ENCODE measurements at places on chromosomes 2 and 18.
A peak's percentile ranks its signal among the peaks of the same experiment; 100 is the strongest.

GRCh38 chr2:220969348-220969747 lies 602.8 kb downstream of the EPHA4 start:
- DNase-seq: no peak

GRCh38 chr2:54903736-54904554 lies 146.3 kb downstream of the RTN4 start:
- DNase-seq: peak; percentile 48

DNA sequence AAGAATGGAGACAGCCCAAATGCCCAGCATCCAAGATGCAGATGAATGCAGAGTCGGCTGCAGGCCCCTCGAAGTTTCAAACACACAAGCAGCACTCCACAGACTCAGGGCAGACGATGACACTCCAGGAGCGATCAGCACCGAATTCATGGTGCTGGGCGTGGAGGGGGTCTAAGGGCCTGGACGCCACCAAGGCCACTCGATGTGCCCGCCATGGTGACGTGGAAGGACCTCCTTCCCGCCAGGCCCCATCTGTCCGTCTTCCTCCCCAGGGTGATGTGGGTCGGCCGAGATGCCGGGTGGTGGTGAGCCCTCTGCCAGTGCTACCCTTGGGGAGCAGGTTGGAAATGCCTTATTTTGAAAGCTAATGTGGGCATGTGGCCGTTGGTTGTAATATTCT lies 9.4 kb downstream of the KIF1A start:
- no peak for DNase-seq

- DNase-seq: no peak
Observed at GRCh38 chr2:217838409-217838831, 164.4 kb downstream of the TNS1 start.

DNA sequence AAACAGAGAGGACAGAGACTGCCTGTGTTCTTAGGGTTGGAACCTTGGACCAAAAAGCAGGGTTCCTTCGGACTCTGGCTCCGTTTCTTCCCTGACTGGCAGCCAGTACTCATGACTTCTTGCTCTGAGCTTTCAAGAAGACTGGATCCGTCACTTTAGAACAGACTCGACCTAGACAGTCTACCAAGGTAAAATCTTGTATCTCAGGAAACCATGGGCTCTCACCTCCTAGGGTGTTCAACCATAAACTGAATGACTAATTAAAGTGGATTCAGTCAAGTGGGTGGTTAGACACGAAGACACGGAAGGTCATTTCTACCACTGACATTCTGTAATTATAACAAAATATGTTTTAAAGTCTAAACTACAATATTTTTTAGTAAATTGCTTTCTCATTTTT lies 153.8 kb upstream of the SLC39A10 start:
- no peak for DNase-seq

GRCh38 chr18:55093295-55093694 lies 134.0 kb upstream of the CCDC68 start:
- DNase-seq: no peak

- DNase-seq: no peak
Observed at GRCh38 chr2:173064151-173064805, 11.4 kb upstream of the MAP3K20 start.

GRCh38 chr2:113602869-113603466 lies 24.1 kb upstream of the RABL2A start:
- DNase-seq: no peak

- no peak for DNase-seq
Observed at GRCh38 chr18:36814994-36815393, 13.8 kb downstream of the TPGS2 start.

GRCh38 chr2:142130111-142131009 lies 456 bp downstream of the LRP1B start:
- peak; percentile 24 for DNase-seq

GRCh38 chr2:66441581-66442320 lies 6.8 kb downstream of the MEIS1 start:
- no peak for DNase-seq

DNA sequence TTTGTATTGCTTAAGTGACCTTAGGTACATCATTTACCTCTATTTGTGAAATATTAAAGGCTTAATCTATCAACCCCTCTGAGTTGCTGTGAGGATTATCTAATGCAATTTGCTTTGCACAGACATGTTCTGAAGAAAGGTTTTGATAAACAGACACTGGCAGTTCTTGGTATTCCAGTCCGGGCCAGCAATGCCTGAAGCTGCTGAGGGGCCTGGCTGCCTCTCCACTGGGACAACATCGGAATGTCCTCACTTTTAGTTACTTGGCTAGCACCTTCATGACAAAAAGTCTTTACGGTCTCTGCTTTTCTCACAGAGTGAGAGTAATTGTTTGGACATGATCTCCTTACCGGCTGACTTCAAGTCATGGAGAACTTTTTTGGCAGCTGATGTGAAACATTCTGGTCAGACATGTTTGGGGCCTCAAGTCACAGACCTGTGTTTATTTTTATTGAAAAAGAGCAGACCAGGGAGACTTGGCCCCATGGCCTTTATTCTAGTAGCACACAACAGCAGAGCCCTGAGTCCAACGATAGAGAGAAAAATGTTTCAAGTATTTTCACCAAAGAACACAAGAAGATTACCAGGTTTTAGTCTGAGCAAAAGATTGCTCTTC lies 1112.3 kb upstream of the FANCL start:
- DNase-seq: no peak

GRCh38 chr2:232549655-232550353 lies 553 bp downstream of the TIGD1 start:
- no peak for DNase-seq

DNA sequence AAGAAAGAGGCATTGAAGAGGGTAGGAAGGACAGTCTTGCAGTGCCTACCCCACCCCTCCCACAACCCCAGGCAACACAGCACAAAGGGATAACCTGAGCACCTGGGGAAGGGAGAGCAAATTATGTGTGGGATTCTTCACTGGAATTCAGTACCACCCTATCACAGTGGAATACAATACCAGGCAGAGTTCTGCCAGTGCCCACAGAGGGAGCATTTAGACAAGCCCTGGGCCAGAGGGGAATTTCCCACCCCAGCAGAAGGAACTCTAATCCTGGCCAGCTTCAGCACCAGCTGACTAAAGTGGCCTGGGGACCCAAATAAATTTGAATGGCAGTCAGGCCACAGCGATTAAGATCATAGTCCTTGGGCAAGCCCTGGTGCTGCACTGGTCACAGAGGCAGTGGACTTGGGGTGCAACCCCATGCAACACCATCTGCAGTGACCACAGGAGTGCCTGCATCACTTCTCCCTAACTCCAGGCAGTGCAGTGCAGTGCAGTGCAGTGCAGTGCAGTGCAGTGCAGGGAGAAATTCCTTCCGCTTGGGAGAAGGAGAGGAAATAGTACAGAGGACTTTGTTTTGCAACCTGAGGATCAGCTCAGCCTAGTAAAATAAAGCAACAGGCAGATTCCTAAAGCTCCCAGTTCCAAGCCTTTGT lies 147.8 kb upstream of the SRD5A2 start:
- no peak for DNase-seq

DNA sequence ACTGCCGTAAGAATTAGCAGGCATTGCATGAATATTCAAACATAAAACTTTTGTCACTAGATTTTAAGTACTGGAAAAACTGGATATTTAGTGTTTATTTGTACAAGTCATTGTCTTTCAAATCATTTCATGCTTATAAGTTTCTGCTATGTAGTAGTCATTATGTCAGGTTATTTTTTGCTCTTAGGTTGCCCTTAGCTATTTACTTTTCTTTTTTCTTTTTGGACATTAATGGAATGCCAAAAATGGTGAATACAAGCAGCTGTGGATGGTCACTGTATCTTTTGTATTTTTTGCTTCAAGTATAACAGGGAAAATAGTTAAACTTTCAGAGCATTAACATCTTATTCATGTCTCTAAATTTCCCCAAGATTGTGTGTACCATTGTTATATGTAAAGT lies 18.6 kb upstream of the KCNJ13 start:
- DNase-seq: no peak

GRCh38 chr2:3942841-3943240 lies 239.5 kb downstream of the DCDC2C start:
- no peak for DNase-seq

DNA sequence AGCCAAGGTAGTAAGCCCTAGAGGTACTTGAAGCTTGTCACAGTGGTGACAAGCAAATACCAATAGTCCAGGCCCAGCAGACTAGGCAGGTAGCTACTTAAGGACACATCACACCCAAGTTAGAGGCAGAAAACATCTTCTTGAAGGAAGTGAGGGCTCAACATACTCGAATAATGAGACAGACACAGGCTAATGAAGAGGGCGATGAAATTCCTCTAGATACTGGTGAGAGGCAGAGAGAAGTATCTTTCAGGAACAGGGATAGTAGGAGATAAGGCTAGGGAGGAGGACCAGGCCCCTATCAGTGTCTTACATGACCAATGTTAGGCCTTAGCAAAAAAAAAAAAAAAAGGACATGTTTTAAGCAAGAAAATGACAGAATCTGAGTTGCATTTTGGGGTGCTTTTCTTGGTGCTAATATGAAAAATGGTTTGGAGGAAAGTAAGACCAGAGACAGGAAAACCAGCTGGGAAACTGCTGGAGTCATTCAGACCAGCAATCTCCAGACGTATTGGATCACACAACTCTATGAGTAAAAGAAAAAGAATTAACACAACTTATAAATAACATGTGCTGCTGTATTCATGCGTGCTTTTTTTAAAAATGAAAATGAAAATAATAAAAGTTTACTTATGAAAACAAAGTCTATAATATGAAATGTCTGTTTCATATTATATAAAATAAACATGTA lies 37.7 kb downstream of the COBLL1 start:
- no peak for DNase-seq

DNA sequence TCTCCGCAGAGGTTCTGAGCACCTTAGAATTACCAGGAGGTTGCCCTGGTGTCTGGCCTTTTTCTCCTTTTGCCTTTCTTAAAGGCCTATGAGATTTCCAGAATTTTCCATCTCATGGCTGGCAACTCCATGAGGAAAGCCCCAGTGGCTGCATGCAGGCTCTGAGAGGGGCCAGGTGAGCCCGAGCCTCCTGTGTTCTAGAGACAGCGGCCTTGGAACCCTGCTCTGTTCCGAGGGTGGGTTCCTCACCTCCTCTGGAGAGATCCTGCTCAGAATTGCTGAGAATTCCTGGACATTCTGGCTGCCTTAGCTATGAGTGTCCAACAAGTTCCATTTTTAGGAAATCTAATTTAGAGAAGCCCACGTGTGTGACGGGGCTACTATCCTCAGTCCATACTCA lies 35.7 kb upstream of the HPCAL1 start:
- DNase-seq: no peak

DNA sequence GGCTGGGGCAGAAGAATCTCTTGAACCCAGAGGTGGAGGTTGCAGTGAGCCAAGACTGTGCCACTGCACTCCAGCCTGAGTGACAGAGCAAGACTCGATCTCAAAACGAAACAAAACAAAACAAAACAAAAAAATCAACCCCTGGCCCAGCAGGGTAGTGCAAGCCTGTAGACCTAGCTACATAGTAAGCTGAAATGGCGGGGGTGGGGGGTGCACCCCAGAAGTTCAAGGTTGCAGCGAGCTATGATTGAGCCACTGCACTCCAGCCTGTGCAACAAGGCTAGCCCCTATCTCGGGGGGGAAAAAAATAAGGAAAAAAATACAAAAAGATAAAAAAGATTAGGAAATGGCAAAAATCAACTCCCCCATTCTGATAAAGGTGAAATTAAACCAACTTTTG lies 6.4 kb downstream of the ATL2 start:
- DNase-seq: no peak

DNA sequence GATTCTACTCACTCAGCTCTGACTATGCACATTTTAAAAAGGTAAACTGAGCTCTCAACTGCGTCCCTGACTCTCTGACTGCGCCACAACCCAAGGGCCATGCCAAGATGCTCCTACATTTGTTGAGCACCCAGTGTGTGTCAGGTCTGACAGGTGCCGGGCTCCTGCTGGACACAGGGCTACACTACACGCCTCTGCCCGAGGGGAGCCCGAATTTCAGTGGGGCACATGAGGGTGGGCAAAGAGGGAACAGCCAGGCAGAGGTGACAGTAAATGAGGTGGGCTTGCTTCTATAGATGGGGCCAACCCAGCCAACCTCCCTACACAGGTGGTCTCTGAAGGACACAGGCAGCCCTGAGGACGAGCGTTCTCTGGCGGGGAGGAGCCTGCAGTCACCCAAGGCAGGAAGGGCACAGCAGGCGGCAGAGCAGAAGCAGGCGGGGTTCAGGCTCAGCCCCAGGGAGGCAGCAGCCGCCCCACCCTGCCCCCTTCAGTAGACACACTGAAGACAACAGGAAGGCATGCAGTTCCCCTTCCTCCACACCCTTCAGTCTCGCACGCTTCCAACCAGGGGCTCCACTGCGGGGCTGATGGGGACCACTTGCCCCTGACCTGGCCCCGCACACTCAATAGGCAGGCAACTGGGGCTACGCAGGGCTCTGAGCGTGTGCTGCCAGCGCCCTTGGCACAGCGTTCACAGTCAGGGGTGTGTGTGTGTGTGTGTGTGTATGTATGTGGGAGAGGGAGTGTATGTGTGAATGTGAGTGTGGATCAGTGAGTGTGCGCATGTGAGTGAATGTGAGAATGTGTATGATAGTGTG lies 98.4 kb downstream of the UXS1 start:
- no peak for DNase-seq

DNA sequence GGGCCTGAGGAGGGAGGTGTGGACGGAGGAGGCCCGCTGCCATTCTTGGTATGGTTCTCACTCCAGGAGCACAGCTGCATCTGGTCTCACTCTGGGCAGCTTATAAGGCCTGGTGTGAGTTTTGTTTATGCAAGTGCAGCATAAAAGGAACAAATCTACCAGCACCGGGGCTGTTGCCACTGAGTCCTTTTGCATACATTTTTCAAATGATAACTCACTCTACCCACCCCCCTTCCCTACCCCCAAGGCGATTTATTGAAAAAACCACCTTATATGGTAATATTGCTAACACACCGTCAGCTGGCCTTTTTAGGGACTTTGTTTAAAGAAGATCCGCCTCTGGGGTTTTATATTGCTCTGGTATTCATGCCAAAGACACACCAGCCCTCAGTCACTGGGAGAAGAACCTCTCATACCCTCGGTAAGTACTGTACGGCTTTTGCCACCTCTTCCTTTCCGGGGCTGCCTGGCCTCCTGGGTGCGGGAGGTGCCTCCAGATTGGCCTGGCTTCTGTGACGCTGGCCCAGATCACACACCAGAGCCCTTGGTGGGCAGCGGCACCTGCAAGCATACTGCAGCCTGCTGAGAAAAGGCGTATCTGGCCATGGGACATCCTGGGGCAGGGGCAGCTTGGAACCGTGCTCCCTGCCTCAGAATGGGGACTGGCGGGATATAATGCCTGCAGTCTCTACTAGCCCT lies at the start of gene ACTG2:
Gene ACTG2, plus strand, starts transcription at position 378 of the 699 bp plus-strand sequence. CDS start 8,304 bp downstream, outside the sequence.
- no peak for DNase-seq

DNA sequence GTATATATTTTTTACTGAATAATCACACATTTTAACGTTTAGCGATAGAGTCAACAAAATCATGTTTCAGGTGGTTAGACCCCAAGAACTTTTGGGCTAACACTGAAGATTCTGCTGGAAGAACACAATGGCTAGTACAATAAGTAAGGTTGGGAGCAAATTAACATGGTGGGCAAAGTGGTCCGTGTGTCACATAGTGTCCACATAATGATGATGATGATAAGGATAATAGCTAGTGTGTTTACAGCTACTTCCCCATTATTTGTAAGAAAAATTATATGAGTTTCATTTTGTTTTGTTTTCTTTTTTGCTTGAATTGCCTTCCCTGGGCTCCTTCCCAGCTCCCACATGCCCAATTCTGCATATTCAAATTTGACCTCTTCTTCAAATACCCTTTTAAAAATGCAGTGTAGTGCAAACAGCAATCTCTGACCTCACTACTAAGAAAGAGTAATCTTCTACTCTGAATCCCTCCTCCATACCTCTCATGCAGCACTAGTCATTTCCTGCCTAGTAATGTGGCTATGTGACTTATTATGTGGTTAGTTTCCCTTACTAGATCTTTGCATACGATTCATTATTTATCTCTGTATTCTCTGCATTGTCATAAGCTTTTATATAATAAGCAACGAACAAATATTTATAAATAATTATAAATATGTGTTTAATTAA lies 16.9 kb upstream of the VPS54 start:
- DNase-seq: peak; percentile 54
